ENCODE measurements at places on chromosomes 5 and 9.

GRCh38 chr9:35500130-35500748 lies 10.3 kb downstream of the RUSC2 start:
- DNase-seq, result no peak

- no peak for DNase-seq
These were observed 22.2 kb downstream of the HMCN2 start for GRCh38 chr9:130287736-130288135.

DNA sequence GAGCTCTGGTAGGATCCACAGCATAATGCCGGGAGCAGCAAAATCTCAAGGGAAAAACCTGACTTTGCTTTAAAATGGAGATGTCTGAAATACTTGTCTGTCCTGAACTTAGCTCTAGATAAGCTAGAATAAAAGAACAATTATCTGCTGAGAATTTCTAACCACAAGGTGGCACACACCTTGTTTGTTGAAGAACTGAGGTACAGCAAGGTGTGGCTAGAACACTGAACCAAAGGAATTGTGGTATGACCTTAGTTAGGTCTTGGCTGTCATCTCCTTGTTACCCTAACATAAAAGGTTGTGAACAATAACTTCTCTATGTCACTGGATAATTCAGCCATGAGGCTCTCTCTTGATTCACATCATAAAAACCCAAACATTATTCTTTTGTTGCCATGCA lies 72.3 kb upstream of the ANXA1 start:
- DNase-seq, result no peak

GRCh38 chr9:120934281-120934680 lies 7.7 kb upstream of the TRAF1 start:
- DNase-seq, result no peak

DNA sequence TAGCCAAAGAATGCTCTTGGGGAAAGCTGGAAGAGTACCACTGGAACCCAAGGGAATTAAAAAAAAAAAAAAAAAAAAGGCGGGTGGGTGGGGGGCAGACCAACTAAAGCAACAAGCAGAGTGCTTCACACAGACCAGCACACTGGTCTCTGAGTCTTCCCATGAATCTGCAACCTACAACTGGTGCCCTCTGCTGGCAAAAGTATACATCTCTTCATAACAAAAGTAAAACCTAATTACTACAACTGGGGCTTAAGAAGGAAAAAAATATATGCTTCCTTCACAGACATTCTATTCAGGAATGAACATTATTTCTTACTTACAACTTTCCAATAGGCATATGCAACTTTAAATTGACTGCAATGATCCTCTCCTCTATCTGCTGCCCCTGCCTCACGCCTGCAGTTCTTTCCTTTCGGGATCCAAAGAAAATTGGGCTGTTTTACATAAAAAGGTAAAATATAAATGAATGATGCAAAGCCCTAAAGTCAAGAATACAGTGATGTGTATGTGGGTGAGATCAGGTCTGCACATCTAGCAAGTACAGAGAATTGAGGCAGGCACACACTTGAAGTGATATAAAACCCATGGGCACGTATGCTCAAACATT lies 7.2 kb upstream of the KLHL3 start:
- DNase-seq, result peak; percentile 48

DNA sequence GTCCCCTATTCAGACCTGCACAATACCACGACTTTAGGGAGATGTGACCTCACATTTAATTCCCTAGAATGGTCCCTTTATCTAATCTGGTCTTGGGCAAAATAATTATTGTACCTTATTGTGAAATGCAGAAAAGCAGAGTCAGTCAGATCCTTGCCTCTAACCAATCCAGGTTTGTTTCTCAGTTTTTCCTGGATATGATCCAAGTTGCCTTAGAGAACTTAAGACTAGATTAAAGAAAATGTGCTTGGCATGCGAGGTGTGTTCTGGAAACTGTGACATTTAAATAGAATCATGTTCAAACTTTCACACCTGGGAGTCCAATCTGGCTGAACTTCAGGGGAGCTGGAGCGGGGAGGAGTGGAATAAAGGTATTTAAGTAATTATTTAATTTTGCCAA lies 696.2 kb downstream of the DNAH5 start:
- no peak for DNase-seq

- DNase-seq, result no peak
These were observed 94.0 kb upstream of the PTGER4 start for GRCh38 chr5:40585537-40586267.

GRCh38 chr5:128905568-128906110 lies 59.6 kb upstream of the SLC27A6 start:
- peak; percentile 63 for DNase-seq

DNA sequence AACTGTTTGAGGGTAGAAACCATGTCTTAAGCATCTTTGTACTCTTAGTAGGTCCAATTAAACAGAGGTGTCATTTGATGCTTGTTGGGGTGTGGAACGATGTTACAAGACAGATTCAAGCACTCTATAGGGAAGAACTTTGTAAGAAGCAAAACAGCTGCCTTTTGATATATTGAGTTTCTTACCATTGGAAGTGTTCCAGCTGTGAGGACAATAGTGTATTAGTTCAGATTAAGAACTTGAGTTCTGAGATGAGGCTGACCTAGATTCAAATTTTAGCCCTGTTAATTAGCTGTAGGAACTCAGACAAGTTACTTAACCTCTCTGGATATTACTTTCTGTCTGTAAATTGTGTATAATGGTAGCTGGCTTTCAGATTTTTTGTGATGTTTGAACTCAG lies 19.6 kb upstream of the ZNF462 start:
- no peak for DNase-seq

DNA sequence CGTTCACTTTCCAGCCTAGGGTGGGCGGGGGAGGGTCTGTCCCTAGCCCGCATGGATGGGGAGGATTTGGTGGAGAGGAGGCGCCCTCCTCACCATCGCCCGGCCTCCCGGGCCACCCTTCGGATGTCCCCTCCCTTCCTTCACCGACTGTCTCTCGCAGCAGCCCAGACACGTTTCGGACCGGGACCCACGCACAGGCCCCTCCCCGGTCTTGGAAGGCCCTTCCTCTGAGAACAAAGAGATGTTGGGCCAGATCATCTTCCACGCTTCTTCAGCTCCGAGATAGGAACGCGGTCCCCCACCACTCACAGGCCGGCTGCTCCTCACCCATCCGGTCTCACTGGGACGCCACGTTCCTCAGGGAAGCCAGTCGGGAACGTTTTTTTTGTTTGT lies 640 bp upstream of the DPM2 start:
- DNase-seq, result no peak

- DNase-seq, result no peak
These were observed 2.2 kb downstream of the BARX1 start for GRCh38 chr9:93952784-93953495.

GRCh38 chr5:168156170-168156569 lies 135.3 kb upstream of the WWC1 start:
- DNase-seq, result no peak

DNA sequence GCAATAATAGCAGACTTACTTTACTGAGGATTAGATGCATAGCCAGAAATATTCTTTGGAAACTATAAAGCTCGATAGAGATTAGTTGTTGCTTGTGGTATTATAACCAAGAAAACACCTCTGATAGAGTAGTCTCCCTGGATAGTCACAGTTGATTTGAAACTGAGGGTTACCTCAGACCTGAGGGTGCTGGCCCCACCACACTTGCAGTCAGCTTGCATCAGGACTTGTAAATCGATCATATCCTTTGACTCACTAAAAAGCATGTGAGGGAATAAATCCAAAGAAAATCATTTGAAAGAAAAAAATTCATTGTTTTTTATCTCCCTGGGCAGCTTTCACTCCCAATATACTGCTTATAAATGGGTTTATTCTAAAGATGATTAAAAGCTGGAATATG lies 39.4 kb downstream of the GALNT12 start:
- DNase-seq, result no peak

DNA sequence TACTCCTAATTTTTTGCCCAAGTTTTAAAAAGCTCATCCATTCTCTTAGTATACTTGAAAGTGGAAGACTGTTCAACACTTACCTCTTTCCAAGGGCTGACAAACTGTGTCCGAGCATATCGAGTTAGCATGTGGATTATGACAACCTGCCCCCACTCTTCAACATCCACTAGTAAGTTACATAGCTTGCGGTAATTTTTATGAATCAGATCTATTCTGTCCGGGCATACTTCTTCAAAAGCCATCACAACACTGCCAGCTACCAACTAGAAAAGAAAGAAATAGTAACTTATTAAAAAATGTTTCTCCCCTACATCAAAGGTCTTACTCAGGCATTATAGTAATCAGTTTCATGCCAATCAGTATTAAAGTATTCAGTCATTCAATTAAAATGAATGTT lies 78.5 kb downstream of the AP3B1 start:
- DNase-seq, result peak; percentile 59

- DNase-seq, result no peak
These were observed 26.3 kb downstream of the NMUR2 start for GRCh38 chr5:152378730-152379129.

DNA sequence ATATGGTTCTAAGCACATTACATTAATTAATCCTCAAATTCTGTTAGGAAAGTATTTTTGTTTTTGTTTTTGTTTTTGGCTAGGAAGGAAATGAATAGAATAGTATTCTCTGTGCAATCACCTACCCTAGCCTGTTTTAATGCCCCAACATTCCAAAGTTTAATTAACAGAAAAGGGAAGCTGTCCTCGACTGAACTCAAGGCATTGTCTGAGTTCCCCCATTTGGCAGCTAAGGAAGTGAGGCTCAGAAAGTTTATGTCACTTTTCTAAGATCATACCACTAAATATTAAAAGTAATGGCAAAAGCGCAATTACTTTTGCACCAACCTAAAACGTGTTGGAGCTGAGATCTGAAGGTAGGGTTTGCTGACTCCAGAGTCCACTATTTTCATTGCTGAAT lies 59.8 kb downstream of the FGF1 start:
- no peak for DNase-seq

GRCh38 chr5:58025809-58026208 lies 434.1 kb downstream of the PLK2 start:
- DNase-seq, result no peak

- no peak for DNase-seq
These were observed 146.0 kb upstream of the MAST4 start for GRCh38 chr5:66450237-66450636.

- no peak for DNase-seq
These were observed 202.6 kb downstream of the TSSK1B start for GRCh38 chr5:113232221-113232620.

GRCh38 chr9:8659108-8659507 lies 859.5 kb upstream of the DMAC1 start:
- DNase-seq, result no peak

GRCh38 chr5:13553896-13554295 lies 390.6 kb downstream of the DNAH5 start:
- DNase-seq, result peak; percentile 3

GRCh38 chr5:40746703-40747102 lies 9.1 kb downstream of the TTC33 start:
- peak; percentile 58 for DNase-seq

DNA sequence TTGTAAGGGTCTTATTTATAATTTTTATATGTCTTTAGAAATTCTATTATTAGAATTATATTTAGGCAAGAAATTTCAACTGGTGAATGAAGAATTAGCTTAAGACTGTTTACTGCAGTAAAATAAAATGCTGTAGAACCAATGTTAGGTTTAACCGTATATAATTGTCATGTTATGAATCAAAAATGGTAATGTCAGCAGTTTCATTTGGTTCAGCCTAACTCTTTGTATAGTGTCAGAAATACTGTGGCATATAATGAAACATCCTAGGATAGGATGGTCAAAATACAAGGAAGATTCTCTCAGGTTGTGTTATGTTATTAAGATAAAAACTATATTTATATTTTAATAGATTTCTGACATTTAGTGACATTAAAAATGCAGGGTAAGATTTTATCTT lies 64.4 kb upstream of the EIF4EBP3 start:
- DNase-seq, result no peak

DNA sequence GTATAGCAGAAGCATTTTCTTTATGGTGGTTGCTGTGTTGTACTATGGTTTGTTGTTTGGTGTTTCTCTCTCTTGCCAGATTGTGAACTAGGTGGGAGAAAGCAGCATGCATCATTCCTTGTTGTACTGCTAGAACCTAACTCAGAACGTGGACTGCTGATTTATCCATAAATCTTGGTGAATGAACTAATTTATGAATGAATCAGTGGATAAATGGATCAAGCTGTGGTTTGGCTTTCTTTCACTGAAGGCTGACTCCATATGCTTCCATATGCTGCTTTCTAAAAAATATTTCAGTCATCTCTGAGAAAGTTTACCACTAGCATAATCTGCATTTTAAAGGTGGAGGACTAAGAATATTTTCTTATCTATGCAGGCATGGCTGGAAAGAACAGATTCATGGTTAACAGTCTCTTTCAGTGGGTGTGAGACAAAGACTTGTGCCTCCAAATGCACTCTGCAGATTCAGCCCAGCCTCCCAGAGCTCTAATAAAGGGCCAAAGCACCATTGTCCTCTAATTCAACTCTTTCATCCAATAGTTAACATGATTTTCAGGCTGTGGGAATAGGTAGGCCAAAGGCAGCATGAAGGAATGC lies 237.7 kb downstream of the SH3GL2 start:
- no peak for DNase-seq

DNA sequence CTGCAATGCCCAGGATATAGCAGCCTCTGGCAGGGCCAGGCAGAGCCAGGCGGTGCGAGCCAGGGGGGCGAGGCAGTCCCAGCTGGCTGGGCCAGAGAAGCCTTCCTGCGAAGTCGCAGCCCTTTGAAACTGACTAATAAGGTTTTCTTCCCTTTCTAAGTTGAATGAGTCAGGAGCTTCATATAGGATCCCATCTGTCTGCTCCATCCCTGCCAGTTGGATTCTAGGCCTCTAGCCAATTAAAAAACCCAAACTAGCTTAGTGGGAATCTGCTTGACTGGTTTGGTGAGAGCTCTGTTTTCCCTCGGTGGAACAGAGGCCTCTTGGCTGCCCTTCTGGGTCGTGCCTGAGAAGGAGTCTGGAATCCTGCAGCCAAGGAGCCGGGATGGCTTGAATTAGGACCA lies 70.1 kb upstream of the RAPGEF1 start:
- no peak for DNase-seq

GRCh38 chr9:27348785-27349697 lies 52.1 kb upstream of the EQTN start:
- DNase-seq, result no peak

- DNase-seq, result no peak
These were observed 4.0 kb upstream of the CLIC3 start for GRCh38 chr9:137000177-137000930.

DNA sequence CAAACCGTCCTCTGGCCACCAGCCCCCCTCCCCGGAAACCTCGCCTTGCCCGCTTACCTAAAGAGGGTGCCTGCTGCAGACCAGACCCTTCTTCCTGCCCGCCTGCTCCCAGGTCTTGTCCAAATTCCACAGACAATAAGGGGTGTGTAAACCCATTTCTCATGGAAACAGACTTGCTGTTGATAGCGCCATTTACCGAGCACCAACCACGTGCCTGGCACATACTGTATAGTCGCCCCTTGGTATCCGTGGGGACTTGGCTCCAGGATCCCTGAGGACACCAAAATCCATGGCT lies 25.1 kb downstream of the CDHR2 start:
- DNase-seq, result no peak

DNA sequence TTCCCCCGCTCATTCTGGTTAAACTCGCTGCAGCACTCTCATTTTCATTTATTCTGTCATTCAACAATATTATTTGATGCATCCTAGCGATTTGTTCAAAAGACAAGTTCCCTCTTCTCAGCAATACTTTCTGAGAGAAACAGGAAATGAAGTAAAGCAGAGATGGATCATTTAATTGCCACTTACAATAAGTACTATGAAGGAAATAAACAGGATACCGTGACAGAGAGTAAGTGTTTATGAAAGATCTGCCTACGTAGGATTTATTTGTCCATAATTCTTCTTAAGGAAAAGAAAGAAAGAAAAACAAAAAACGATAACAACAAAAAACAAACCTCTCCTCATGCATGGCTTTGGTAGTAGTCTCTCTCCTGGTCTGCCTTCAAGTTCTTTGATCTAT lies 406.8 kb upstream of the ZNF608 start:
- no peak for DNase-seq

- DNase-seq, result no peak
These were observed 71.3 kb downstream of the NDFIP1 start for GRCh38 chr5:142179776-142180387.

Data from A549 (cell line).